ENCODE measurements at places on chromosomes 5 and 9.

DNA sequence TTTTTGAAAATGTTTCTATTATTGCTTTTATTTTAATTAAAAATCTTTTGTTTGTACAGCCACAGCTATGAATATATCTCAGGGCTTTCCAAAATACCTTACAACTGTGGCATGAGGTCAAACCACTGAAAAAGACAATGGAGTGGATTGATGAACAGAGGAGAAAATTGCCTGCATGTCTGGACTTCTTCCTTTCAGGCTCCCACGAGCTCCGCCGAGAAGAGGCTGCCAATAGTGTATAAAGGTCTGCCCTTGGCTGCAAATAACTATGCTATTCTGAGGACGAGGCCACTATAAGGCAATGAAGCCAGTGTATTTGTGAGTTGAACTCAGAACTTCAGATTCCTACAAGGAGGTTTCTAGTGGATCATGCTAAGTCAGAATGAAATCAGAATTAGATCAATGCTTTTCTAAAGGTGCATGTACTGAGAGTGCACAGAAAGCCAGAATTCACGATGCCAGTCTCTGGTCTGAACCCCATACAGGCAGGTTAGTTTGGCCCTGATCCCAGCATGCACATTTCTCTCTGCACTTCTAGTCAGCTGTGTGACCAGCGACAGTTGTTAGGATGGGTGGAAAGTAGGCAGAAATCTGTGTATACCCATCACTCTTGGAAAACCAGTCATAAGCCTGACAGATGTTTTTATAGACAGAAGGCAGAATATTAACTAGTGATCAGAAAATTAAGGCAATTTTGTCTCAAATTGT, 42.7 kb upstream of the PLPP1 start:
- no peak for DNase-seq

DNA sequence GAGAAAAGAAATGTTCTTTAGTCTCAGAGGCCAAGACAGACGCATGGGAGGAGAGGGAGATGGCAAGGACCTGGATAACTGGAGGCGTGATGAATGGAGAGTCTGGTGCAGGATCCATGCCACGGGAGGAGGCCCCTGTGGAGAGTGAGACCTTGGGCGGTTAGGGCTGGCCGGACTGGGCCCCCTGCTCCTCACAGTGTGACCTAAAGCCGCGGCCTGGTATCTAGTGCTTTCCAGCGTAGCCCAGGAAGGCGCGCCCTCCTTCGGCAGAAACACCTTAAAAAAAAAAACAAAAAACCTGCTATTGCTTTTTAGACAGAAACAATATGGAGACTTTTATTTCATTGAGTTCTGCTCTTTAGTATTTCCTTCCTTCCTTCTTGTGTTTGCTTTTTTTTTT, 33.1 kb downstream of the SCGB3A1 start:
- no peak for DNase-seq

DNA sequence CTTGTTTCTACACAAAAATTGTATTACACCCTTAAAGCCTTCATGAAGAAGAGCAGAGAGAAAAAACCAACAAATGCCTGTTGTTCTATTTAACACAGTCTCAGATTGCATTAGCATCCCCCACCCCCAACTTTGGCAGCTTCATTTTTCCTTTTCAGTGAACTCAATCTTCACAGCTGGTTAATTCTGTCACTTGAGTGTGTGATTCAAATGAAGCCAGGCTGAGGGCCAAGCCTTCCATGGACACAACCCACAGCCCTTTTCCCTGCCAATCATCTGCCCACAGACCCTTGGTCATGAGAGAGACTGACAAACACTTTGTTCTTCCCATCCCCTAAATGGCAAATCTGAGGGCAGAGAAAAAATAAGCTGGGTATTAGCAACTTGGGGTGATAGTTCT, 217.5 kb upstream of the NMUR2 start:
- DNase-seq: no peak

- no peak for DNase-seq
These were observed 11.9 kb downstream of the TRMO start for GRCh38 chr9:97910357-97910756.

GRCh38 chr5:88964831-88965230, 81.8 kb upstream of the MEF2C start:
- no peak for DNase-seq

- DNase-seq: no peak
These were observed 66.3 kb upstream of the SPOCK1 start for GRCh38 chr5:137565450-137565849.

DNA sequence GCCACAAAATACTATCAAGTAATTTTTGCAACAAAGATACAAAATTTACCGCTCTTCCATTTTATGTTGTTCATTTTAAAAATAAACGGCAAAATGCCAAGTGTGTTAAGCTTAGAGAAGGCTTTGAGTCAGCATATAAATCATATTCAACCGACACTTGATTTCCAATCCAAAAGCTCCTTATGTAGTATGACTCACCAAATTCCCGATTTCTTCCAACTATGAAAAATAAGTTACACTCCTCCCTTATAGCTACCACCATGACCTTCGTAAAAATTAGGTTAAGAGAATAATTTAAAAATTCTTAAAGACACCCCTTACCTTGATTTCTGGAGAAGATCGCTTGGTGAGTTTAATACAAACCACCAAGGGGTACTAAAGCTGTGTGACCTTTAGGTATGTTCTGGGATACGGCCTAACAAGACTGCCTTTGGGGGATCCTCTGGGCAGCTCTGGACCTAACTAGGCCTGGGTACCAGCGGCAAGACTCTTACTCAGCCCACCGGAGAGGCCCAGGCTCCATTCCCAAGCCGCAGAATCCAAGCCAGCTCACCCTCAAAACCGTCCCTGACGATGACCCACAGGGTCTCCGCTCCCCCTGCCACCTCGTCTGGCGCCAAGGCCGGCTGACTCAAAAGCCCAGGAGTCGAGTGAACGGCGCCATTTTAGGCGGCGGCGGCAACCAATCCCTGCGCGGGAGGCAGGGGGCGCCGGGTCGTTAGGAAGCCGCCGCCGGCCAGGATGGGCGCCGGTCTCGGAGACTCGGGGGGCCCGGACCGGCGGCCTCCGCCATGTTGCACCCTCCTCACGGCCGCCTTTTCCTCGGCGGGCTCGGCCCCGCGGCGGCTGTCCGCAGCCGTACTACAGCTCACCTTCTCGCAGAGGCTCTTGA, 739 bp downstream of the PPP2CA start:
- peak; percentile 25 for DNase-seq

- no peak for DNase-seq
These were observed 754.3 kb upstream of the GRAMD2B start for GRCh38 chr5:125668884-125669283.

DNA sequence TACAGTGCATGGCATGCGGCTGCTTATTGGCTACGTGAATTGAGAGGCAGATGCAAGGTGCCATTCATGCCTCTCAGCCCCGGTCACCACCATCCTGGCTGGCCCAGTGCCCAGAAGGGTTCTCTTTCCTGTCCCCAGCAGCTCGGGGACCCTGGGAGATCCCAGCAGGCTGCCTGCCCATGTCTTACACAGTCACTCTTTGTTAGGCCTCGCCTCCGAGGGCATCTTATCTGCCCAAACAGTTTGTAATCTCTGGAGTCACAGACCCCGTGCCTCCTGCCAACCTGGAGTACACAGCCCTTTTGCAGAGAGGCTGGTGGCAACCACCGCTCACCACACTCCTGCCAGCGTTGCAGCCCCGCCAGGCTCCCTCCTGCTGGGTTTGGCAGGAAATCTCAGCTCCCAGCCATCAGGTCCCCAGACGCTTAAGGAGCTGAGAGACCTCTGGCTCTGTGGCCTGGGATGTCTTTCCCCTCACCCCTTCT, 7.0 kb upstream of the AK1 start:
- no peak for DNase-seq

- no peak for DNase-seq
These were observed 150.6 kb downstream of the COL23A1 start for GRCh38 chr5:178439493-178440180.
